SJSA1 (cell line): ENCODE measurements at places on chromosomes 5 and 9. TPM values are rescaled to one million over a fixed set of nuclear protein-coding genes. Genes with fewer than 3 reads are reported as not detected.

KIF3A gene
- total RNA-seq, result 11.4 and 12.1 TPM in 2 replicates

IRX2 gene
- total RNA-seq, result 16.4 and 16.7 TPM in 2 replicates

DMGDH gene
- 0.03 TPM in 1 of 2 replicates, not detected in the other for total RNA-seq

EGFLAM gene
- total RNA-seq, result 0.08 TPM in 1 of 2 replicates, not detected in the other

CDKN2B gene
- total RNA-seq, result 22.3 and 29.6 TPM in 2 replicates

GFI1B gene
- 0.05 TPM in 1 of 2 replicates, not detected in the other for total RNA-seq

ARL14EPL gene
- total RNA-seq, result 1.3 TPM in 1 of 2 replicates, not detected in the other

CMYA5 gene
- total RNA-seq, result 0.05 and 0.06 TPM in 2 replicates
